Bronchial epithelial cell (primary cell): ENCODE measurements at places on chromosomes 5 and 9. TPM values are rescaled to one million over a fixed set of nuclear protein-coding genes. Genes with fewer than 3 reads are reported as not detected.

GRCh38 chr5:111134087-111134486 lies 41.9 kb downstream of the WDR36 start:
- no peak for DNase-seq

DNA sequence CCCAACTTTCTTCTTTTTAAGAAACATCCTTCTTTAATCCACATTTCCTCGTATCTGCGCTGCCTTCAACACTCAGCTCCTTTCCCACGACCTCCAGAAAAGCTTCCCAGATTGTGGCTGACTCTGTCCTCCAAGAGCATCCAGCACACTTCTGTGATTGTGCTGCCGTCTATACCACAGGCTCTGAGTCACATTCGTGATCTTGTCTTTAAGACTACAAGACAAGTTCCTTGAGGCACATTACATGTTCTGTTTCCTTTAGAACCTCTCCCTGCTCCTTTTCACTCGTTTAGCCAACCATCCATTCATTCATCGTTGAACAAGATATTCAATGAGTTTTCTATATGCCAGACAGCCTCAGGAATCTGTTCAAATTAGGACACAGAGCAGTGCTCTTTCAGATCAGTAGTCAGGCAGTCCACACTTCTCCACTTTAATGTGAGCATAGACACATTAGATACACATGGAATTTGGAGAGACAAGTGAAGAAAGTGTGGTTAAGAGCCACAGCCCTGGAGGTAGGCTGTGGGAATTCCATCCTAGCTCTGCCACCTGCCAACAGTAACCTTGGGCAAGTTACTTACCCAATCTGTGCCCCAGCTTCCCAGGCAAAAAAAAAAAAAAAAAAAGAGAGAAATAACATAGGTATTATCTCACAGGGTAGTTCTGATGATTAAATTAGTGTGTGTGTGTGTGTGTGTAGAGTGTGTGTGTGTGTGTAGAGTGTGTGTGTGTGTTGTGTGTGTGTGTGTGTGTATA lies 18.9 kb downstream of the WHRN start:
- DNase-seq, result no peak

Gene PTGES
- total RNA-seq, result 0.90 and 11.1 TPM in 2 replicates

Gene OR1J2
- total RNA-seq, result not detected in 2 replicates

Gene CDX1
- total RNA-seq, result not detected in 2 replicates

Gene LCN9
- not detected in 2 replicates for total RNA-seq
